Activated gamma-delta T cell (primary cell): ENCODE measurements at places on chromosomes 11 and 22.

DNA sequence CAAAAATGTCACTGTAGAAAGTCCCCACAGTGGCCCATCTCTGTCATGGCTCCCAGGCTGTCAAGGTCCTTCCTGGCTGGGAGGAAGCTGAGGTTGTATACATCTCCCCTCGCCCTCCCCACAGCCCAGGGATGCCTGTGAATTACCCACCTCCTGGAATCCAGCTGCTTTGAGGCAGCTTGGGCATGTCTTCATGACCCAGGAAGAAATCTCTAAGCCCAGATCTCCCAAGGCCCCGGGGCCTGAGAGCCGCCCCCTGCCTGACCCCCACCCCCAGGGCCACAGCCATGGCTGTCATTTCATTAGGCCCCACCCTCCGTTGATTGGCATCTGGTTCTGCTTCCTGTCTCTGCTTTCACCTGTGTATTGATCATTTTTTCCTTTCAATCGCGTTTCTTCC is 207.5 kb downstream of the TBC1D22A start:
- no peak for DNase-seq

DNA sequence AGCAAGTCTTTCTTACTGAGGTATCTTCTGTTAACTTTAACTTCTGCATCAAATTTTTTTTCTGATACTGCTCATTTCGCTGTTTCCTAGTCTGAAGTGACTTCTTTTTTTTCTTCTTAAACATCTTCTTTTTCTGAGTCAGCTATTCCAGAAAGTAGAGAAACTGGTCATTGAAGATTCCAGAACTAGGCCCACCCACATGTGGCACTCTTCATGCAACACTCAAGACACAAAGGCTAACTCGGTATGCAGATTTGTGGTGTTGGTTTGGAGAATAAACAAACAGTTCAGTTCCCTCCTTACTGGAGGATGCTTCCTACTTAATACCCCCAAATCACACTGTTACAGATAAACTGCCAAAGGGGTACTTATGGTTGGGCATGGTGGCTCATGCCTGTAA is 25.2 kb upstream of the MTCH2 start:
- DNase-seq, result no peak

GRCh38 chr11:100831929-100832494 is 144.9 kb downstream of the ARHGAP42 start:
- DNase-seq, result no peak

- no peak for DNase-seq
These were observed 372.1 kb downstream of the BRD1 start for GRCh38 chr22:49455595-49455994.

GRCh38 chr11:120881596-120881995 is 142.3 kb upstream of the TBCEL start:
- no peak for DNase-seq

- DNase-seq, result no peak
These were observed 85.4 kb downstream of the ATXN10 start for GRCh38 chr22:45757068-45757467.

- DNase-seq, result no peak
These were observed 8.4 kb downstream of the P2RY2 start for GRCh38 chr11:73226297-73227006.
